ENCODE measurements at places on chromosomes 1 and 21.

GRCh38 chr1:231929311-231929710, 302.7 kb downstream of the DISC1 start:
- DNase-seq = no peak

DNA sequence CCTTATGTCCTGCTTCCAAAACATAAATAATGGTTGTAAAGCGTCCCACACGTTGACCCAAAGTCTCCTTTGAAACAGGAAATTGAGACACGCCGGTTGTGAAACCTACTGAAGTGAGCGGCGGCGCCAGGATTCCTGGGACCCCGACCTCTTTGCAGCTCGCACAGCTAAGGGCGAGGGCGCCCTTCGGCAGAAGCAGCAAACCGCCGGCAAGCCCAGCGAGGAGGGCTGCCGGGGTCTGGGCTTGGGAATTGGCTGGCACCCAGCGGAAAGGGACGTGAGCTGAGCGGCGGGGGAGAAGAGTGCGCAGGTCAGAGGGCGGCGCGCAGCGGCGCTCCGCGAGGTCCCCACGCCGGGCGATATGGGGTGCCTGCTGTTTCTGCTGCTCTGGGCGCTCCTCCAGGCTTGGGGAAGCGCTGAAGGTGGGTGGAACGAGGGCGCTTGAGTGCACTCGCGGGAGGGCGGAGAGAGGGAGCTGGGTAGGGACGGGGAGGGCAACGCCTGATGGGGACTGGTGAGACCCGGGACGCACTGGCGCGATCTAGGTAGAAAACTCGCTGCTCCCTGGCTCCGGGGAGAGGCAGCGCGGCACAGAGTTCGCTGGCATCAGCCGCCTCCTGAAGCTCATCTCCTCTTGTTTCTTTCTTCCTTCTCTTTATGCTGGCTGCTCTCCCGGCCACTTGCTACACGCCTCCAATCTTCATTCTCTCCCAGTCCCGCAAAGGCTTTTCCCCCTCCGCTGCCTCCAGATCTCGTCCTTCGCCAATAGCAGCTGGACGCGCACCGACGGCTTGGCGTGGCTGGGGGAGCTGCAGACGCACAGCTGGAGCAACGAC, at the start of gene CD1D:
TSS of gene CD1D (plus strand) at position 155 of the 836 bp plus-strand sequence. CDS start at position 362, 207 bp downstream.
- DNase-seq = no peak

DNA sequence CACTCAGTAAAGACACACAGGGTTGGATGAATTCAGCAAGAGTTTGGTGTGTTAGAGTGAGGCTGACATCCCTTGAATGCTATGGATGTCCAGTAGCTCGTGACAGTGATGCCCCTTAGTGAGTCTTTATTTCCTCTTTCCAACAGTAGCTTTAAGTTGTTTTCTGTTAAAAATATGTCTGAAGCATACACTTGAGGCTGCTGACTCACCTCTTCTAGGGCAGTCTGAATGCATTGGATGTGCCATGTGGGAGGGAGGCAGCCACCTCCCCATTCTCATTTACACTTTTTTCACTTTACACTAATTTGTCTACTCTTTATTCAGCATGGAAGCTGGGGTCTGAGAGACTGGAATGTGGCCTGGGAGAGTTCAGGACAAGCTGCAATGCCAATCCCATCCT, 17.6 kb downstream of the NOS1AP start:
- DNase-seq = no peak

- DNase-seq = no peak
Measured at GRCh38 chr1:48767975-48768510, 8.6 kb downstream of the BEND5 start.

DNA sequence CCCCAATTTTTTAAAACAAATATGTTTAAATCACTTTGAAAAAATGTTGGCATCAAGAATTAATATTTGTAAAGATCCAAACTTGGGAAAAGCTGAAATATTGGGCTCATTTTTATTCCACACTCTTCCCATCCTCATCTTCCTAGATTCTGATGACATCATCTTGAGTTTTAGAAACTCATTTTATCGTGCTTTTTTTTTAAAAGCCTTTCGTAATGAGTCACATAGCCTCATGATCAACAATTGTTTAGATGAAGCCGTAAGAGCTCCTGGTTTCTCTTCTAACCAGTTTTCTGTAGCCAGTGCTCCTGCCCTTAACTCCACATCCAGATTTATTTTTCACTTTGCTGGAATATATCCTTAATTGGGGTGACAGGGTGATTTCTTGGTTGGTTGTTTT, 78.6 kb downstream of the POFUT2 start:
- DNase-seq = no peak

DNA sequence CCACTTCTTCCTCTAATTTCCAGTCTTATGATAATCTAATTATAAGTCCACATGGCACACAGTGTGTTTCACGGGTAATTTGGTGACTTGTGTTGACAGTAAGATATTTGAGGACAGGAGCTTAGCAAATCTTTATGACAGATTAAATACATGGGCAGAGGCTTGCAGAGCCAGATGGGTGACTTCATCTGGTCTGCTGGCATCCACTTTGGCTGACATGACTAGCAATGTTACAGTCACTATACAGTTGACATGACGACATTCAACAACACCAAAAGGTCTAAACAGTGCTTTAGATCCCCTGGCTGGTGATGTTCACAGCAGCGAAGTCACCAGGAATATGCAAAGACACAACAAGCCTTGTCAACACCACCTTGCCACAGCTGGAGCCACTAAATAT, 147.2 kb downstream of the ETS2 start:
- DNase-seq = no peak

DNA sequence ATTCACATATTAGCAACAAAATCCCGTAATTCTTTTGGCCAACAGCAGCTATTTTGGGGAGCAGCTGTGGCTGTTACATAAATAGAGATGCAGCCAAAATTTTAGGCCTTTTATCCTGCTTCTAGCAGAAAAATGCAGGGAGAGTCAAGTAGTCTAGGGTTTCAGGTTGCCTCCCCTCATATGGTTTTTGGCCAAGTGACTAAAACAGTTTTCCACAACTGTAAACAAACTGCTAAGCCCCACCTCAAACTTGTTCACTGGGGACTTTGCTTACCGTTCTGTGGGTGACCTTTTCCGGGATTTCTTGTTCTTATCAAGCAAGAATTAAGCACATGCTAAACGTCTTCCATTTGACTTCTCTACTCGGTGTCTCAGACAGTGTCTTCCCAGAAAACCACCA, 133.4 kb downstream of the EDEM3 start:
- no peak for DNase-seq

GRCh38 chr1:61979729-61980128, 214.9 kb upstream of the L1TD1 start:
- DNase-seq = no peak

DNA sequence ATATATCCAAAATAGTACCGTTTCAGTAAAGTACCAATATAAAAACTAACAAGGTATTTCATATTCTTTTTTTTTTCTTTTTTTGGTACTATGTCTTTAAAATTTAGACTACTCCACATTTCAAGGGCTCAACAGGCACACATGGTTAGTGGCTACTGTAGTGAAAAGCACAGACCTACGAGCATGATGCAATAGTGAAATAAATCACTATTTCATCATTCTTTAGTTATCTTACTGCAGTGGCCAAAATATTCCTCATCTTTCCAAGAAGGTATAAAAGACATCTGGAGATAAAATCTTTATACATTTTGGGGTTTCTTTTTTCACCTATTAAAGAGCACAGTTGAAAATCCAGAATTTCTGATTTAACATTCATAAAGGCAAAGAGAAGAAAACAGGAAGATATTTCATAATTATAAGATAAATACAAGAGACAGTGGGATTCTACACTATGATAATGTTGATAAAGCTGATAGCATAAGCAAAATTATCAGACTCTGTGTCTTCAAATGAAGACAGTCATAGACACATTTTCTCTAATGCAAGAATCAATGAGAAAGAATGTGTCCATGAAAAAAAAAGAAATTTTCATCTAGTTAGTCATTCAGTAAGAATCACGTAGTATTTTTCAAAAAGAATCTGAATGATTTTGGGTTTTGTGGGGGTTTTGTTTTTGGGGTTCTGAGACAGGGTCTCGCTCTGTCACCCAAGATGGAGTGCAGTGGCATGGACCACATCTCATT, 41.9 kb downstream of the CEP170 start:
- DNase-seq = no peak

- DNase-seq = no peak
Measured at GRCh38 chr1:220702733-220703270, 12.6 kb downstream of the C1orf115 start.

- no peak for DNase-seq
Measured at GRCh38 chr1:25945761-25946160, 39.5 kb upstream of the STMN1 start.

- no peak for DNase-seq
Measured at GRCh38 chr1:84301004-84301784, at the start of gene SAMD13. SAMD13 (plus strand) TSS chr1:84301708; CDS start chr1:84303235, 1,527 bp downstream.

DNA sequence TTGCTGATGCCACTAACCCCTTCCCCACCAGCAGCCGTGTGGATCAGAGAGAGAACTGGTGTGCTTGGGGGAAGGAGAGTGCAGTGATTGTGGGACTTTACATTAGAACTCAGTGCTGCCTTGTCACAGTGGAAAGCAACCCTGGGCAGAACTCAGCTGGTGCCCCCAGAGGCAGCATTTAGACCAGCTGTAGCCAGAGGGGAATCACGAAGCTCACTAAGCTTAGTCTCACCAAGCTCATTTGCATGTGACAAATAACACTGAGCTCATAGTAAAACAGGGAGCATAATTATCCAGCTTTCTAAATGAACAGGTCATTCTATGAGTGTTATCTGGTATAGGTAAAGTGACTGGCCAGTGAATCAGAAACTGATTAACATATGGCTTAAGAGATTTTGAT, 9.8 kb upstream of the SMAP2 start:
- no peak for DNase-seq

DNA sequence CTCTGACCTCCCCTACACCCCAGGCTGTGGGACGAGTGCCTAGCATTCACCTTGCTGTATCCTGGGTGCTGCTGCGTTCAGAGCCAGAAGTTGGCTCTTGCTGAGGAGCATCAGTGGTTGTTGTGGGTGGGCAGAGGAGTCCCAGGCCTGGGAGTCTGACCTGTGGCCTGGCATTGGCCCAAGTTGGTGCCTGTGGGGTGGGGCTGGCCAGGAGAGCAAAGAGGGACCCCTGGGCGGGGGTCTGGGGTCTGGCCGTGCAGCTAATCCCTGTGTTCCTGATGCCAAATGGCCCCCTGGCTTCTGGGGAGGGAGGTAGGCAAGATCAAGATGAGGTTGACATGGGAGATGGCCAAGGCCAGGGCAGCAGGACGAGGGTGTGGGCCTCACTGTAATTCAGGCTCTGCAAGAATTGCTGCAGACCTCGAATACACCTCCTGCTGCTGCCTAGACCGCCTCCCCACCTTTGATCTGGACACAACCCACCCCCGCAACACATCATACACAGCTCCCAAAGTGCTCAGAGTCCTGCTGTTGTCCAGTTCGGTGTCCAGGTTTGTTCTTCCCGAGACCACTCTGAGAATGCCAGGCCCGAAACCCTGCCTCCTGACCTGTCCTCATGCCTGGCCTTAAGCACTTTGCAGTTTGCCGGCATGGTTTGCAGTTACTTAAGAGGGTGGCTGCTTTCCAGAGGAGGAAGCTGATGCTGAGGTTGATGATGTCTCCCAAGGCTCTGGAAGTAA, 28.7 kb downstream of the CDK18 start:
- no peak for DNase-seq

GRCh38 chr21:42854246-42855010, 24.9 kb downstream of the WDR4 start:
- no peak for DNase-seq

GRCh38 chr1:90134175-90134955, 139.5 kb downstream of the ZNF326 start:
- no peak for DNase-seq

DNA sequence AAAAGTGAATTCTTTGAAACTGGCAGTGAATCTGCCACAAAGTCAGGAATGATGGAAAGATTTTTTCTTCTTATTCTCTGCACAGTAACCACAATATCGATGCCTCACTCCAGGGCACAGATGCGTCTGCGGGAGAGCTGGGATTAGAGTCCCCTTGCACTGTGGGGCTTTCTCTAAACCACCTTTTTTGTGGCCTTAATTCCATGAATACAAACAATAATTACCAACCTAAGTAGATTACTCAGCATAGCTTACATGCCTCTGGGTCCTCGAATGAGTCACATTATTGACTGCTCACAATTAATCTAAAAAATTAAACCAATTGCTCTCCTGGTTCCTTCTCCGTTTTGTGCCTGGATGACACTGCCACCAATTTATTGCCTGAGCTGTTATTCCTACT, 125.8 kb downstream of the KAZN start:
- no peak for DNase-seq

GRCh38 chr1:176068256-176068655, 138.8 kb downstream of the COP1 start:
- DNase-seq = no peak

DNA sequence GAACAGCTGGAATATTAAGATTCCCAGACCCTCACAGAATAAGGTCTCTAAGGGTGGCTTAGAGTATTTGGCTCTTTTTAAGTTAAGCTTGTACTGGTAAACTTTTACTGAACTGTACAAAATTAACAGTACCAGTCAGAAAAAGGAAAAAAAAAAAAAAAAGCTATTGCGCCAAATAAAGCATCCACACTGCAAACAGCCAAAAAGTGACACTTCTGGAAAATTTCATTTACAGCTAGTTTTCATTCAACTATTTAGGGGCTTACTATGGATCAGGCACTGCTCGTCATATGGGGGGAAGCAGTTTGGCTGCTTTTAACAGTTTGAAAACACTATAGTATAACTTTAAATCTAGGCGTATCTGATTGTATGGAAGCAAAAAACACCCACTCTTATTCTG, 139.6 kb downstream of the EIF4G3 start:
- no peak for DNase-seq

DNA sequence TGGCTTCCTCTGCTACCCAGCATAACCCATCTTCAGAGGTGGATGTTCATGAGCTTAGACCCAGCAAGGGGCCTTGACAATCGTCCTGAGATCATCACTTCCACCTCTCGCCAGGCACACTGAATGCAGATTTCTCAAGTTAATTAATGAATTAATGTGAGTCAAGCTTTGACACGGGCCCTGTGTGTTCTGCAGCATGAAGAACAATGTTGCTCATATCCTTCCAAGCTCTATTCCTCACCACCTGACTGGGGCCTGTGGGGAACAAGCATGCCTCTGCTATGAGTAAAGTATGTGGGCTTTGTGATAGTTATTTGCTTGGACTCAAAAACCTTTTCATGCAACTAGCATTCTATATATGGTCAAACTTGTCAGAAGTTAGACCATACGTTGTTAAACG, 122.0 kb downstream of the SEC16B start:
- DNase-seq = no peak

GRCh38 chr1:214233856-214234634, 46.9 kb upstream of the SMYD2 start:
- DNase-seq = no peak

DNA sequence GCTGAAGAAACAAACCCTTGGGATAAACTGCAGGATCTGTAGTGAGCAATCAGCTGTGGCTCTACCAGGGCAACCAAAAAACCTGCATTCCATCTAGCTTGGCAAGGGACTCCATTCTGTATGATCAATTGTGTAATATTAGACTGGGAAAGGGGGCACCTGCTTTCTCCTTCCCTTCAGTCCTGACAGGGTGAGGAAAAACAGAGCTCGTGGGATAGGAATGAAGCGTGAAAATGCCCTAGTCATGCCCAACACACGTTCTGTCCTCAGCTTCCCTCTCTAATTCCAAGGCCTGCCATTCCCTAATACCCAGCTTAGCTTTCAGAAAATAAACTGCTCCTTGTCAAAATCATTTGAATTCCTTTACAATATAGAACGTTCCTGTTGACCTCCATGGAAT, 442.3 kb downstream of the PLPP3 start:
- DNase-seq = no peak

- no peak for DNase-seq
Measured at GRCh38 chr1:164423136-164423535, 135.8 kb upstream of the PBX1 start.

GRCh38 chr21:43816611-43817071, 27.3 kb downstream of the RRP1 start:
- no peak for DNase-seq

GRCh38 chr1:93600663-93601062, 81.0 kb downstream of the BCAR3 start:
- DNase-seq = no peak

All from cortex of kidney (tissue), 1 donor.